Immature natural killer cell (primary cell): ENCODE measurements at places on chromosomes 11 and 22.
A peak's percentile ranks its signal among the peaks of the same experiment; 100 is the strongest.

GRCh38 chr11:2890466-2891294 is 5.1 kb upstream of the CDKN1C start:
- H3K27me3 ChIP-seq: peaks cover 3% of the 10 kb centered on the region
- no peak overlapping the region for H3K27ac ChIP-seq
- no peak overlapping the region for H3K4me3 ChIP-seq
- H3K4me1 ChIP-seq: peaks cover 39% of the 10 kb centered on the region

DNA sequence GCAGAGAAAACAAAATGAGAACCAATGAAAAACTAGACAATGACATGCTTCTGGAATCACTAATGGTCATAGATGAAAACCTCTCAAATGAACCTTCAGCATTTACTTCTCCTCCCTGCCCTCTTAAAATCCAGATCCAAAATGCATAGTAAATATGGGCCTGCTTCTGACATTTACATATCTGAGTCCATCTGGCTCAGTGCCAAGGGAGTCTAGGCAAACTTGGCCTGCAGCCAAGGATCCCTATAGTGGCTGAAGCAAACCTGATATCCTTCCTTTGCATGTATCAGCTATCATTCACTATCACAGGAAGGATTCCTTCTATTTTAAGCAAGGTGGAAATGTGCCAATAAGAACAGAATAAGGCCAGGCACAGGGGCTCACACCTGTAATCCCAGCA is 104.8 kb downstream of the C11orf58 start:
- H3K36me3 ChIP-seq: no peaks in the 10 kb centered on the region
- peaks cover 2% of the 10 kb centered on the region for H3K27me3 ChIP-seq
- no peak overlapping the region for H3K4me3 ChIP-seq
- H3K27ac ChIP-seq: no peak overlapping the region
- no peaks in the 10 kb centered on the region for H3K4me1 ChIP-seq
- DNase-seq: no peak

DNA sequence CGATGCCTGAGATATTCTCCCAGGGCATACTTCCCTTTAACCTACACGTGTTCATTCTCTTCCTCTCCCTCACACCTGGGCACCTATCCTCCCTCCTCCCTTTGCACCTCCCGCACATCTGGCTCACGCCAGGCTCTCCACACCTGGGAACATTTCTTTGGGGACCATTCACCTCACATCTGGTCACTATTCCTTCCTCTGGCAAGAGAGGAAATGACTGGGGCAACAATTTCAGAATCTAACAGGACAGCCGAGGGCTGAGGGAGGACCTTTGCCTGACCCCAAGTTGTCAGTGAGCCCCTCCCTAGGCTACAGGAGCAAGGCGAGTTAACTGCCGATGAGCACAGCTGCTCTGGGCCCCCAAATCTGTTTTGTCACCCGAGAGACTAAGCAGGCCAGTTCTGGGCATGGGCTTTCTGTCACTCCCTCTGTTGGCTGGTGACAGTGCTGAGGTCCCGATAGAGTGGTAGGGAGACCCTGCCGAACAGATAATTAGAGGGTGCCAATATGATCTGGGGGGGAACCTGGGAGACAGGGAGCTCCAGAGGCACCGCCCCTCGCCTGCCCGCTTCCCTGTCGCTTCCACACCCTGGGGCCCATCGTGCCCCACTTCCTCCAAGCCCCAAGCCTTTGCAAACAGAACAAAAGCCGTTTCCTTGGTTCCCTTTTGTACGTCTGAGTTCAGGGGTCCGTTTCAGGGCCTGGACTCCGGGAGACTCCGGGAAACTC is 45.6 kb downstream of the EIF3F start:
- H3K4me1 ChIP-seq: peaks cover 4% of the 10 kb centered on the region
- peaks cover 9% of the 10 kb centered on the region for H3K27me3 ChIP-seq
- H3K36me3 ChIP-seq: no peaks in the 10 kb centered on the region
- no peak overlapping the region for H3K27ac ChIP-seq
- no peak for DNase-seq

DNA sequence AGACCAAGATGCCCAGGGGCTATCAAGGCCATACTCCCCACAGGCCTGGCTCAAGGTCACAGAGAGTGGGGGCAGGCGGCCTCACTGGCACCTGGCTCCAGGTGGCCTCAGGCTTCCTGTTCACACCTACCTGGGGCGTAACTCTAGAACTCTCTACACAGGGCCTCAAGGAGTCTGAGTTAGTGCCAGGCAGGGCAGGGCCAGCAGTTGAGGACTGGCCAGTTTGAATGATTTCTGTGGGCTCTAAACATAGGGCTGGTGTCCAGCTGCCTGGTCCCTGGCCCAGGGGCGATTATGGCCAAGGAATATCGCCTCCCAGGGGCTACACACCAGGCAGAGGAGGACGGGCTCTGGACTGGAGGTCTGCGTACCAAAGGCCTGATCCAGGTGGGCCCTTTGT is 79.2 kb downstream of the WNT7B start:
- no peak overlapping the region for H3K27ac ChIP-seq
- no peak for DNase-seq
- no peak overlapping the region for H3K4me3 ChIP-seq
- peaks cover 2% of the 10 kb centered on the region for H3K27me3 ChIP-seq

DNA sequence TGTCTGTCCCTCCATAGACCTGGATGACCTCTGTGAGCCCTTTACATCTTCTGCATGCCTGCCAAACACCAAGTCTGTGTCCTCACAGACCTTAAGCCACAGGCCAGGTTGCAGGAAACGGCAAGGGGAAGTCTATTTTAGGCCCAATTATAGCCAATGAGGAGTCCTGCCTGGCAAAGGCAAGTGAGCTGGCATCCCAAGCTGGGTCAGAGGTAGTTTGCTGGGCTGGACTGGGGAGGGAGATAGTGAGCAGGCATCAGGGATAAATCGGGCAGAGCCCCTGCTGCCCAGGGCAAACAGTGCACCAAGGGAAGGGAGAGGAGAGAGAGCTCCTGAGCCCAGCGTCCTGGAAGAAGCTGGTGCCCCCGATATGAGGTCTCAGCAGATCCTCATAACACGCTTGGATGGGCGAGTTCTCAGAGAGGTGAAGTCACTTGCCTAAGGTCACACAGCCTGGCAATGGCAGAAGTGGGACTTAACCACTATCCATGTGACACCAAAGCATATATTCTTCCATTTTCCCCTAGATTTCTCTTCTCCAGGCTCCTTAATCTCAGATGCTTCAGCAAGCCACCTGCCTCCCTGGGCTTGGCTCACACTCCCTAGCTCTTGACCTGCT is 3.7 kb upstream of the RELT start:
- H3K36me3 ChIP-seq: no peaks in the 10 kb centered on the region
- H3K4me3 ChIP-seq: no peak overlapping the region
- peaks cover 7% of the 10 kb centered on the region for H3K27me3 ChIP-seq
- DNase-seq: no peak
- H3K27ac ChIP-seq: peak overlapping the region; percentile 70
